ENCODE measurements at places on chromosomes 16 and 17.
A peak's percentile ranks its signal among the peaks of the same experiment; 100 is the strongest.

- DNase-seq: peak; percentile 87
Measured at GRCh38 chr16:30893744-30894539, at the start of gene BCL7C. TSS of gene BCL7C (minus strand) at chr16:30894077. CDS start at chr16:30893944, 133 bp downstream.

DNA sequence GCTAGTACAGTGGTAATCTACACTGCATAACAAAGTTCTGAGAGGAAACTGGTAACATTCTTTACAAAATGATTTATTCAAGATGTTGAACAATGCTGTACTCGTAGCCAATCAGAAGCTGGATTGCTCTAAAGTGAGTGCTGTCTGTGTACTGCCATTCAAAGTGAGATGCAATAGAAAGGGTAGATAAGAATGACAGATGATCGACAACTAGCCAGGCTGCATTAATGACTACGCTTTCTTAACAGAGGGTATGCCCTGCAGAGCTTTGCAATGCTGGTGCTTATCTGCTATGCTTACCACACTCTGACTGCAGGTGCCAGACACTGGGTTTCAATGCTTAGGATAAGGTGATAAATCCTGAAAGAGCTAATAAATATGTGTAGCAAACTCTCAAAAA is 46.1 kb upstream of the SLC25A19 start:
- DNase-seq: no peak

DNA sequence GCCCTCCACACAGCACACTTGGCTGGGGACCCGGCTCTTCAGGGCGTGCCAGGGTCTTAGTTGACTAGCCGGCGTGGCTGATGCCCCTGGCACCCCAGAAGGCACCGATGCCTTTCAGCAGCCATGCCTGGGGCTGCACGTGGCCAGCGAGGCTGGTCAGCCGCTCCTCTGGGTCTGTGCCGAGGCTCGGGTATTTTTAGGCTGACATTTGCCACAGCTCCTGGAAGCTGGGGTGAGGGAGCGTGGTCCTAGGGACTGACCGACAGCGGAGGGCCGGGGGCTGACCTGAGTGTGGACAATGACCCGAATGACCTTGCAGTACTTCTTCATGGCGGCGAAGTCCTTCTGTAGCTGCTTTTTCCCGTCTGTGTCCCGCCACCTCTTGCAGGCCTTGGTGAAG is 3.9 kb downstream of the RPL3L start:
- no peak for DNase-seq

- DNase-seq: no peak
Measured at GRCh38 chr17:4172356-4172755, 29.4 kb downstream of the CYB5D2 start.

- peak; percentile 82 for DNase-seq
Measured at GRCh38 chr16:68790130-68790761, 53.1 kb upstream of the TANGO6 start.

- no peak for DNase-seq
Measured at GRCh38 chr16:73265124-73265837, 217.4 kb upstream of the ZFHX3 start.

GRCh38 chr16:65333283-65333682 is 211.4 kb upstream of the CDH11 start:
- no peak for DNase-seq

- no peak for DNase-seq
Measured at GRCh38 chr17:50432125-50432762, 6.2 kb downstream of the ACSF2 start.

DNA sequence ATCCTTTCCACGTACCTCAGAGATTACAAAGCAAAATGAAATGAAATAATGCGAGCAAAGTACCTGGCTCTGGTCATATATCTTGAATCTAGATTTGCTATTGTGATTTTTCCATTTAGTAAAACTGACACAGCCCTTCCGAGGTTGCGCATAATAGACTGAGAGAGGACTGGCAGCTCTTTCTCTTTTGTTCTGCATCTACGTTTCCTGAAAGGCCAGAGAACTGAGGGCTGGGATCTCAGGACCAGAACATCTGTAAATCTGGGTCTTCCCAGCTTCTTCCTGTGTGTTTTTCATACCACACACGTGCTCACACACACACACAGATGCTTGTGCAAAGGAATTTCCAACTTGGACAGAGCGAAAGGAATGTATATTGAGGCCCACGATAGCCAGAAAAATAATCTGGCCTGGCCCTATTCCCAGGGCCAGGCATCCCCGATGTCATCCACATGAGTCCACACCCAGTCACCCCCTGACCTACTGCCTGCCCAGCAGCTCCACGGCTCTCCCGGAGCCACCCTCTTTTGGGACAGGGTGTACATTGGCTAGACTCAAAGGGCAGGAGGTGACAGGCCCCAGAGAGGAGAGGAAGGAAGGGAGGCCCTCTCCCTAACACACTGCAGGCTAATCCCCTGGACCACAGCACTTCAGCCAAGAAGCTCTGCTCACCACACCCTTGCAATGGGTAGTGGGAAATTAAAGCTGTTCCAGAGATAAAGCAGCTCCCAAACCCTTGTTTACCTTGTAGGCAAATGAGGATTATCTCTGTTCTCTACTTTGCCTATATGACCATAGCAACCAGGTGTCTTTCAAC is 41.8 kb downstream of the NOL11 start:
- DNase-seq: no peak

- no peak for DNase-seq
Measured at GRCh38 chr17:83192161-83192788, 112.9 kb downstream of the METRNL start.

GRCh38 chr16:51968749-51969148 is 578.2 kb downstream of the TOX3 start:
- no peak for DNase-seq

DNA sequence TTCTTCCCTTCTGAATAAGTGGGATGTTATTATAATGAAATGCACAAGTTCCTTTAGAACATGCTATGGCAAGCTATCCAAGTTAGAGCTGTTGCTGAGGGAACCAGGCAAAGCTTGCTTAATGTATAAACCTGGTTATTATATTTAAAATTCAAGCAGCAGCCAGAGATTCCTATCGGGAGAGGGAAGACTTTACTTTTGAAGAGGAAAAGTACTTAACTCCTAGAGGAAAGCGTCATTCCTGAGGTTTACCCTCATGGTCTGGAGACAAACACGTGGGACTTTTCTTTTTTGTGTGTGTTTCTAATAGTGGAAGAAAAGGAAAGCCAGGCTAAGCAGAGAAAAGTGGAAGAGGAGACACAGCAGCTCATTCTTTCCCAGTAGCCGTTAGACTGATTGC is 39.9 kb upstream of the MYH10 start:
- DNase-seq: no peak

GRCh38 chr16:74107795-74108610 is 188.6 kb upstream of the PSMD7 start:
- DNase-seq: peak; percentile 2

- peak; percentile 11 for DNase-seq
Measured at GRCh38 chr16:13038591-13038990, 137.2 kb downstream of the SHISA9 start.

DNA sequence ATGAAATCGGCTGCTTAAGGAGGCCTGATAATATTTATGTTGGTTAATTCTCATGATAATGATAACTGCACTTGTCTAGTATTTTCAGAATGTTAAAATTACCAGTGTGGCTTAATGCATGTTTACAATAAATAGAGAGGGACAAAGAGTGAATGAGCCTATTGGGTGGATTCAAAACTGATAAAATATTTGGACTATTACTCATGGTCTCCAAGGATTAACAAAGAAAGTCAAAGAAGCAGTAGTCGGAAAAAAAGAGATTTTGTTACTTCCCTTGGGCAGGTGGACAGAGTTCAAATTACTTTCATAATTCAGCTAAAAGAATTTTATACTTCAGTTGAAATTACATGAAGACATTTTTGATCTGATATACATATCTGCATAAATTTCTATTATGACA is 258.2 kb upstream of the PMFBP1 start:
- no peak for DNase-seq

DNA sequence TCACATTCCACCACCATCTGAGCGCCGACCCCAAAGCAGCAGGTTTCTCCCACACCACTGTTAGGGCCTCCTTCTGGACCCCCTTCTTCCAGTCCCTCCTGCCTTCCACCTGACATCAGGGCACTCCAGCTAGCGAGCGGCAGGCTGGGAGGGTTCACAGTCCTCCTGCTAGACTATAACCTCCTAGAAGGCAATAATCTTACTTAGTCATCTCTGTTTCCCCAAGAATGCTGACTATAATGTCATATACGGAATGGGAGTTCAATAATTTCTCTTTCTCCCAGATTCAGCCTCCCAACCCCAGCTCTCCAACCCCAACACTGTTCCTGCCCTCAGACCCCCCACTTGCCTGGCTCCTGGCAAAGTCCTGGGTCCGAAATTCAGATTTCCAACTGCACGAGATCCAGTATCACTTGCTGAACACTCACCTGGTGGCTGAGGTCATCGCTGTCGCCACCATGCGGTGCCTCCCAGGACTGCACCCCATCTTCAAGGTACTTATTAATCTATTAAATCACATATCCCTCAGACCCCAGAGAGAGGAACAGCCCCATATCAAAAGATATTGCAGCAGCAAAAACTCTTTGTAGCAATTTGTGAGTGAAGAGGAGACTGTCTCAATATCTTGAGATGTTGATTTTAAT is 5.6 kb downstream of the ALOX12 start:
- DNase-seq: no peak

DNA sequence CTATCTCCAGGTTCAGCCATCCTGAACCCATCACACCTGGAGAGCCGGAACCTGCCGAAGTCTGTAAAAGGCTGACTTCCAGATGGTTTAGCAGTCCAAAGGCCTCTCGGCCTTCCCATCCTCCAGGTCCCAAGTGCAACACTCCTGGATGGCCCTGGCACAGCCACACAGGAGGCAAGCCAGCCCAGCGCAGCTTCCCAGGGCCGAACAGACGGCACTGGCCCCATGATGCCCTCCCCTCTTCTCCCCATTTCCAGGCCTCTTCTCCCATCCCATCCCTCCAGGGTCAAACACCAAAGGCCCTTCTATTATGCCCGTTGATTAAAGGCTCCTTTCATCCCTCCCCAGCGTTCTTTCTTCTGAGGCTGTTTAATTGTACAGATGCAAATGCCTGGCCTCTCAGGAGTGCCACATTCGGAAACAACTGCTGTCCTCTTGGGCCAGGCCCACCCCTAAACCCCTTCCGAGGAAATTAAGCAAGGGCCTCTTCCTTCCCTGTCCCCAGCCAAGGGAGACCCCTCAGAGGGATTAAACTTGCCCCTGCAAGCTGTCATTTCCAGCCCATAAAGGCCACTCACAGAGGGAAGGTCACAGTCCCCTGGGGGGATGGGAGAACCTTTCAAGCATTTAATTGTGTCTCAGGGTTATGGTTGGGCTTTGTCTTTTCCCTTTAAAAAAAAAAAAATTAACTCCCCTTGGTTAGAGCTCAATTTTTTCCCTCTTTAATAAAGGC is 30.8 kb downstream of the AXIN2 start:
- DNase-seq: no peak

- peak; percentile 30 for DNase-seq
Measured at GRCh38 chr17:63774969-63775265, 947 bp downstream of the DDX42 start.

DNA sequence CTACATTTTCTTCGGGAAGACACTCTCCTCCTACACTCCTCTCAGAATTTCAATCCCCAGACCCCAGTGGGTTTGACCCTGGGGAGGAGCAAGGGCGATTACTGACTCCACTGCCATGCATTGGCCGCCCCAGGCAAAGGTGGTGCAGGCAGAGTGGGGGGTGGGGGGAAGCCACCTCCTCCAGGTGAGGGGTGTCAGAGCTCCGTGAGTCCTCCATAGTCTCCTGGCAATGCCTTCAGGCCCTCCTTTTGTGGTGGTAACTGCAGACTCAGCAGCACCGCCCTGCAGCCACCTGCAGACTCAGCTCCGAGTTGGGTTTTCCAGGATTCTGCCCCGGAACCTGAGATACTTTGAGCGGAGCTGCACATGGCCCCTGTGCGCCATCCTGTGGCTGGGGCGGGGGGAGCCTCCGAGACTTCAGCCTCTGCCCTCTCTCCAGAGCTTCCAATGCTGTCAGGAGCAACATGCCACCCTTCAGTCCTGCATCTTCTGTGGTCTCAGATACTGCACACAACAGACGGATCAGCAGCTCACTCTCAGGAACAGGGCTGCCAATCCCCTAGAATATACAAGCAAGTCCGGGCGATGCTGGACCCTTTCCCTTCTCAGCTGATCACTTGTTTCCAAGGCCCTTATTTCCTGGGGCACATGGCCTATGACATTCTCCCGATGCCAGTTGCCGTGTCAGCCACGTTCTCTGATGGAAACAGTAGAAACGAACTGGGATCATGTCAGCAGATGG is 2.4 kb upstream of the SLC47A2 start:
- DNase-seq: peak; percentile 23

GRCh38 chr17:27471321-27472269 is 15.3 kb downstream of the KSR1 start:
- peak; percentile 96 for DNase-seq

DNA sequence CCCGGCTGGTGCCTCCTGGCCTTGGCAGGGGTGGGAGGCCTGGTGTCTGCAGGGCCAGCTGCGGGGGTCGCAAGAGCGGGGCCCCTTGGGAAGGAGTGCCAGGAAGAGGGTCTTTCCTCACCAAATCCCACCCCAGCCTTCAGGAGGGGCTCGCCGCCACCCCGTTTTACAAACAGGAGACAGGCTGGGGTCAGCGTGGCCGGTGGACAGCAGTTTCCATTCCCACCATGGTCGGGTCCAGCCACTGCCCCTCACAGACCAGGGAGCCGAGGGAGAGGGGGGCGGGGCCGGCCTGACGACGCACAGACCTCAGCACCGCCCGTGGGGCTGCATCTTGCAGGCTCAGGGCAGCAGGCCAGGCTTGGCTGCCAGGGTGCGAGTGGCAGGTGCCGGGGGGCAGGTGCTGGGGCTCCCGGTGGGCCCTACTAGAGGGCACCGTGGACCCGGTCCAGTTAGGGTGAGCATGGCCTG is 7.6 kb downstream of the CBFA2T3 start:
- no peak for DNase-seq

GRCh38 chr16:17939122-17939536 is 397.4 kb downstream of the NPIPA8 start:
- DNase-seq: no peak

- DNase-seq: no peak
Measured at GRCh38 chr16:76343769-76344168, 66.6 kb downstream of the CNTNAP4 start.

GRCh38 chr16:67923414-67924116 is 8.1 kb downstream of the CTRL start:
- DNase-seq: no peak

- DNase-seq: no peak
Measured at GRCh38 chr17:7361906-7362305, 7.0 kb downstream of the TMEM95 start.

DNA sequence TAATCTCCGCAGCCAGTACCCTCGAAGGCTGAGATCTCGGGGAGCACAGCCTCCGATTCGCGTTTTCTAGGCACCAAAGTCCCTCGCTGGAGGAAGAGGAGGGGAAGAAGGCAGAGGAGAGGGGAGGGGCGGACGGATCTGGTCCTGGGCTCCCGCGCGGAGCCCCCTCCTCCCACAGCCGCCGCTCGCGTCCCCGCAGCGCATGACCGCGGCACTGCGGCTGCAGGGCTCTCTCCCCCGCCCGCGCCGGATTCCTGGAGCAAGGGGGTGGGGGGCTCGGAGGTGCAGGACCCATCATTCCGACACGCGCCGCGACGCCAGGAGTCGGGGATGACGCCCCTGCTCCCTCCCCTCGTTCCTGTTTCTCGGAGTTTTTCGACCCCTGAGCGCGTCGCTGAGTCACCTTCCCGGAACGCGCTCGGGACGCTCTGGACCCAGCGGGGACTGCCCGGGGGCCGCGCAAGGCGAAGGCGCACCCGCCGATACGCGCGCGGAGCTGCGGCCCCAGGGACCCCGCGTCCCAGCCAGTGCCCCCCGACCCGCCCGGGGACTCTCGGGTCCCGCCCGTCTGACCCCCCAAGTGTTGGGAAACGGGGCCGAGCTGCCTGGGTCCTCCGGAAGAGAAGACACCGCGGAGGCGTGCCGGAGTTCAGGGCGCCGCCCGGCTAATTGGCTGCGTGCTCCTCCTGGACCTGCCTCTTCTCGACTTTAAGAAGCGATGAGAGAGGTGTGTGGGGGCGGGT is 1.4 kb upstream of the SPHK1 start:
- DNase-seq: peak; percentile 83

Measured in mammary epithelial cell (primary cell).